ELF-1 (cell line): ENCODE measurements at places on chromosomes 12 and 14.

GRCh38 chr12:11482955-11483354 is 87.6 kb upstream of the PRB2 start:
- no peak for DNase-seq

DNA sequence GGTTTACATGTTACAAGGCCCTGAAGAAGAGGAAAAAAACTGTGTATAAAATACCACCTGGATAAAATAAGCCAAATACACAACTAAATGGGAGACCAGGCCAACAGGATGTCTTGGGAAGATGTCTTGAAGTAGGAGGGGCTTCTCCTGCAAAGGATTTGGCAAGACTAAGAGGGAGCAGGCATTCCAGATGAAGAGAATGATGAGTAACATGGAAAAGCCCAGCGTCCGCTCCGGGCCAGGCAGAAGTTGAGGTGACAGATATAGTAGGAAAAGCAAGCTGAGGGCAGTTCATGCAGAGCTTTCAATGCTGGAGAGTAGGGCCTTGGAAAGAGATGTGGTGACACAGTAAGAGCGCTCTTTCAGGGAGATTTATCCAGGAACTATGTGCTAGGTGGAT is 16.1 kb upstream of the EIF4B start:
- no peak for DNase-seq

DNA sequence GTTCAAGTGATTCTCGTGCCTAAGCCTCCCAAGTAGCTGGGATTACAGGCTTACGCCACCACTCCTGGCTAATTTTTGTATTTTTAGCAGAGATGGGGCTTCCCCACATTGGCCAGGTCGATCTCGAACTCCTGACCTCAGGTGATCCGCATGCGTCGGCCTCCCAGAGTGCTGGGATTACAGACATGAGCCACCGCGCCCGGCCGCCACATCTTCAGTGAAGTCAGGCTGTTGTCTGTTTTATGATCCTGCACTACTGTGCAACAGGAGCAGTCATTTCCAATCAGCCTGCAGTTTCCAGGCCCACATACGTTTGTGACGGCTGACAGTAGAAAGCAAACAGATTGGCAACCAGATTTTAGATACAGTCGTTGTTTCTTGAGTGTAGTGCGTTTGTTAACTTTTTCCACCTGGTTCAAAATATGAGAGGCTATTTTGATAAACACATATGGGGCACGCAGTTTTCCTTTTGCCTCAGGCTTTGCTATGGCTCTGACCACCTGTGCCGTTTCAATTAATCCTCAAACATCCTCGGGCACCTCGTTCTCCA is 74.8 kb downstream of the LGMN start:
- no peak for DNase-seq

GRCh38 chr14:78302841-78303240 is 132.7 kb downstream of the NRXN3 start:
- no peak for DNase-seq

- DNase-seq, result peak; percentile 47
Observed at GRCh38 chr14:99751539-99752485, 41.4 kb upstream of the EML1 start.

GRCh38 chr14:96173636-96174475 is 30.8 kb upstream of the BDKRB2 start:
- peak; percentile 48 for DNase-seq

DNA sequence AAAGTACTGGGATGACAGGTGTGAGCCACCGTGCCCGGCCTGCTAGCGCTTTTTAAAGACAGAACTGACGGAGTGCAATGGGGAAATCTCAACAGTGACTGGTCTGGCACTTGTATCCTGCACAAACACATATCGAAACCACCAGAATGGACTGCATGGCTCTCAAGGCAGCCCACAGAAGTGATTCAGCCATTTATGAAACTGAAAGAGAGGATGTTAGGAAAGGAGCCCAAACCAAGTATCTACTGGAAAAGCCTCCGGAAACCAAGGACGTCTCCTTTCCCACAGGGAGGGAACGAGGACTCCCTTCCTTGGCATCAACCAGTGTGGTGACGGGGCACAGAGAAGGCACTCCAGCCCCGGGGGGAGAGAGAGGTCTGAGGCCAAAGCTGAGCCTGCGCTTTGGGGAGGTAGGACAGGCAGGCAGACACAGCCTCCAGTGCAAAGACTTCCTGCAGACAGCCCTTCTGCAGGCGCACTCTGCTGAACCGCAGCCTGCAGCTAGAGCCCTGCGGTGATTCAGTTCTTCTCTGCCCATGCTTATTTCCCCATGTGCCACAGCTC is 16.5 kb downstream of the SLC15A4 start:
- DNase-seq, result no peak

- DNase-seq, result no peak
Observed at GRCh38 chr12:15679151-15679550, 110.0 kb downstream of the EPS8 start.

DNA sequence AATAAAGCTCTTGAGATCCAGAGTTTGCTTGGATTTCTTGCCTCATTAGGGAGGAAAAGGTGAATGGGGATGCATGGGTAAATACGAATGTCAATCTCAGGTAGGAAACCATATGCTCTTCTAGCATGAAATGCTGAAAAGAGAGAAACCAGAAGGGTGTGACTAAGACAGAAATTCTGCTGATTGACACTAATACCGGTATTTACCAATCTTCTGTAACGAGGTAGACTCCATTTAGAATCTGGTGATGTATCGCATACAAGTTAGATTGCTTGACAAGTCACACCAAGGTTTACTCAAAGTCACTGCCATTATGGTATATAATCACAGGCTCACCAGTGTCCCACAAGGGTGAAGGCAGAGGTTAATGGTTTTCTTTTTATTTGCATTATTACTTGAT is 337.9 kb downstream of the NRXN3 start:
- no peak for DNase-seq

- DNase-seq, result no peak
Observed at GRCh38 chr14:73428353-73428824, 30.0 kb downstream of the NUMB start.

DNA sequence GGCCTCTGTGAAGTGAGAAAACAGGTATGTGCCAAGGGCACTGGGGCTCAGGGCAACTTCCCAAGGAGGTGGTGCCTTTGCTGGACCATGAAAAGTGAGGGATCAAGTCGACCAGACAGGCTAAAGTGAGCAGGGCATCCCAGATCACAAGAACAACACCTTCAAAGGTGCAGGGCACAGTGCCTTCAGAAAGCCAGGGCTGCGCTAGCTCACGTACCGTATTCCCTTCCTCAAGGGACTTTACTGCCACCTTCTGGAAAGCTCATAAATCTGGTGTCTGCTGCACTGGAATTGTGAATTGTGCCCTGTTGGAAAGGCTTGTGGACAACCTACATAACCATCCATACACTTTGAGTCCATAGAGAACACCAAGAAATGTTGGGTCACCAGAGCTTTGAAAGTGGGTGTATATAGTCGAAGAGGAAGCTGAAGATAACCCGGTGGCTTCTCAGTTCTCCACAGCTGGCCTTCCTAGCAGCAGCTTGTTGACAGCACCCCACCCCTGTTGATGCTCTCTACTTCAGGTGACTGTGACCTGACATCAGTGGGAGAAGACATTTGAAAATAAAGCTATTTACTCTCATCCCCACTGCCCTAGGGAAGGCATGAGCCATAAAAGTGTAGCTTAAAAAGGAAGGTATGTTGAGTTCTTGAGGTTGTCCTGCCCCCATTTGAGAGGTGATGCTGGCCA is 24.5 kb downstream of the FIGNL2 start:
- DNase-seq, result peak; percentile 64

DNA sequence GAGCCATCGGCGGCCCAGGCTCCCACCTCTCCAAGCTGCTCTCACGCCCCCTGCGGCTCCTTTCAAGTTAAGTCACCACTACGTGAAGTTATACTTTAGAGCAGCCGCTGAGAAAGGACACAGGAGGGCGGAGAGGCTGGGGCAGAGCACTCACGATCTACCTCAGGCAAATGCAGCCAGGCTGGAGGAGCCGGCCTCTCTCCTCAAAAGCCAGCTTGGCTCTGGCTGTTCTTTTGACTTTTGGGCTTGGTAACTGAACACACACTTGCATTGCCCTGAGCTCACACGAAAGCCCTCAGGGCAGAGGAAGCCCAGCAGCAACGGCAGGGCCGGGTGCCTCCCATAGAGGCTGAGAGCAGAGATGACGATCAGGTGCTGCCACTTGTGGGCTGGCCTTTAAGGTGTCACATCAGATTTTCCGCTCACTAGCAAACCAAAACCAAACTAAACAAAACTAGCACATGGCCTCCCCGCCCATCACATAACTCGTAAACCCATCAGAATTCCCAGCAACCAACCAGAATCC is 75.2 kb downstream of the PITPNM2 start:
- peak; percentile 90 for DNase-seq

- no peak for DNase-seq
Observed at GRCh38 chr14:103625356-103626095, 3.5 kb upstream of the KLC1 start.

DNA sequence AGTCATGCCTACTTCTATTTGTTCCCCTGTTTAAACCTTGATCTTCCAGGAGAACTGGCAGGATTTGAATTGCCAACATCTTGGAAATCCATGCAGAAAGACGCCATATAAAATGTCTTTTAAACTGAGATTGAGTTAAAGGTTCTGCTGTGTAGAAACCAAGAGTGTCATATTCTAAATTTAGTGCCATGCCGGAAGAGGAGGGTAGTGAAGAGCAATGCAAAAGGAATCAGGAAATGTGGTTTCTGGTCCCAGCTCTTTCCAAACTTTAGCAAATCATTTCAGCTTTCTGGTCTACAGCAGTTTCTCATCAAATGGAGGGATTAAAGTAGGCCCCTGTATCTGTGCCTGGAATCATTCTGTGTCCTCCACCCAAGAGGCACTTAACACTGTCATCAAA is 85.7 kb downstream of the BTG1 start:
- no peak for DNase-seq

GRCh38 chr12:4118601-4119156 is 154.9 kb upstream of the CCND2 start:
- DNase-seq, result no peak

DNA sequence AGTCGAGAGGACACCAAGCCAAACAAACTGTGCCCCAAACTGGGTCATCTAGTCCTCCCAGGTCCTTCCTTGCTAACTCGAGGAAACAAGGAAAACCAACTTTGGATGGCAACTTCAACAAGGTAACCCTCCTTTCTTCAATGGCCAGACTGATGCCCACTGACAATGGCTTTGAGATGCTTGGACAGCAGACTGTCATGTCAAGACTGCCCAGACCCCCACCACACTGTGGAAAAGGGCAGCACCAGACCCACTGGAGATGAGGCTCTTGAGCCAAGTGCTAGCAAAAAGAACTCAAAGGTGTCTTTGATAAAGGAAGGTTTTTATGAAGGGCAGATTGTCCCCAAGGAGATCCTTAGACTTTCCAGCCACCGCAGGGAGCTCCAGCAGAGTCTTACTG is 9.0 kb upstream of the CDH24 start:
- DNase-seq, result no peak

- DNase-seq, result no peak
Observed at GRCh38 chr12:42583016-42583415, 6.5 kb downstream of the PRICKLE1 start.

- DNase-seq, result peak; percentile 22
Observed at GRCh38 chr12:46382408-46382963, 9.9 kb upstream of the SLC38A2 start.

- DNase-seq, result no peak
Observed at GRCh38 chr14:57161583-57162234, 107.0 kb downstream of the EXOC5 start.

DNA sequence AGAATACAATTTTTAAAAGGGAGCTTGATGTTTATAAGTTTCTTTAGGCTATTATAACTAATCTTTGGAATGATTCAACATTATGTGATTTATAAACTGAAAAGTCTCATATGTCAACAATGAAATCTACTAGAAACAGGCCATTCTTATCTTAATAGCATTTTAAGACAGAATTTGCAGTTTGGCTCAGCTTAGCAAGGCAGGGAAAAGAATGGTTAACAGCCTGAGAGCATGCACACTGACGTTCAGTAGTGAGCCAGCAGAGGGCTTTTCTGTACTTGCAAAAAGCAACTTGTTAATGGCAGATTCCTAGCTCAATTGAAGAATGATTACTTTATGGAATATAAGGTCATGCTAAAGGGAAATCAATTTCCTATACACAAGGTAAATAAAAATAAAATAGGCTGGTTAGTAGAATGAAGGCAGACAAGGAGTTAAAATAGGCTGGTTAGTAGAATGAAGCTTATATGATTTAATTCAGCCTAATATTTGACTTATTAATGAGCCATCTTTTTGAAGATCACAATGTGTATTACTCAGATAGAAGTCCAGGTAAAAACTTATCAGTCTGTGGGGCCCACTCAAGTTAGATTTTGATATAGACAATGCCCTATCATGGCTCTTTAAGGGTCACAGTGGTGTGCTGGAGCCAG is 95.9 kb downstream of the OTOGL start:
- no peak for DNase-seq

GRCh38 chr14:93059260-93059659 is 56.5 kb downstream of the ITPK1 start:
- DNase-seq, result no peak

DNA sequence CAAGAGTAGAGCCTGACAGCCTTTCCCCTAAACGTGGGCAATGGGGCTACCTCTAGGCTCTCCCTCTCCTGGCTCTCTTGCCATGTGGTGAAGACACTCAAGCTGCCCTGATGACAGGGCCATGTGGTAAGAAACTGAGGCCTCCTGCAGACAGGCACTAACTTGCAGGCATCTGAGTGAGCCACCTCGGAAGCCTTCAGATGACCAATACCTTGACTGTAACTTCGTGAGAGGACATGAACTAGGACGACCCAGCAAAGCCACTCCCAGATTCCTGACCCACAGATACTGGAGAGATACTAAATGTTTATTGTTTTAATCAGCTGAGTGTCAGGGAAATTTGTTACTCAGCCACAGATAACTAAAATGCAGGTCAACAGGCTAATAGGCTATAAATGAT is 96.4 kb downstream of the EFCAB11 start:
- DNase-seq, result no peak

DNA sequence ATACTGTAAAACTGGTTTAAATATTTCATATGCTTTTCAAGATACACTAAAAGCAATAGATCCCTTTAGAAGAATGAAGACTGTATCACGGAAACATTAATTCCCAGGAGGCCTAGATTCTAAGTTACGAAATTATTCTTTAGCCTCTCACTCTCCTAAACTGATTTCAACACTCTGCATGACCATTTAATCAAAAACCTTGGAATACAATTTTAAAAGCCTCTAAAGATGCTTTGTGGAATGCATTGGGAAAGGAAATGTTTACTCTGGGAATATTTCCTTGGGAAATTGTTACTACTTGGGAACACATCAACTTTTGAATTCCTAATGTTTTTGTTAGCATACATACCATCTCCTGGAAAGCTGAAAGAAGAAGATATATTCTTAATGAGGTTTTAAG is 255.7 kb upstream of the FAR2 start:
- DNase-seq, result no peak

- DNase-seq, result no peak
Observed at GRCh38 chr12:19223695-19224094, 94.2 kb downstream of the PLEKHA5 start.
